ENCODE measurements at places on chromosomes 1 and 21. TPM values are rescaled to one million over a fixed set of nuclear protein-coding genes. Genes with fewer than 3 reads are reported as not detected.

The TMEM82 gene
- not detected for total RNA-seq

The VWA1 gene
- 57.7 TPM for total RNA-seq

The CELSR2 gene
- 25.0 TPM for total RNA-seq

The PTPRC gene
- not detected for total RNA-seq

The FCAMR gene
- not detected for total RNA-seq

The S100A14 gene
- 10.1 TPM for total RNA-seq

The CASZ1 gene
- total RNA-seq: 11.2 TPM

The RIIAD1 gene
- total RNA-seq: not detected

The FAM163A gene
- total RNA-seq: 10.1 TPM

- no peak for DNase-seq
Observed at GRCh38 chr1:203692565-203693470, 66.2 kb downstream of the ATP2B4 start.

- no peak for DNase-seq
Observed at GRCh38 chr21:46131588-46131837, 23.9 kb downstream of the FTCD start.

DNA sequence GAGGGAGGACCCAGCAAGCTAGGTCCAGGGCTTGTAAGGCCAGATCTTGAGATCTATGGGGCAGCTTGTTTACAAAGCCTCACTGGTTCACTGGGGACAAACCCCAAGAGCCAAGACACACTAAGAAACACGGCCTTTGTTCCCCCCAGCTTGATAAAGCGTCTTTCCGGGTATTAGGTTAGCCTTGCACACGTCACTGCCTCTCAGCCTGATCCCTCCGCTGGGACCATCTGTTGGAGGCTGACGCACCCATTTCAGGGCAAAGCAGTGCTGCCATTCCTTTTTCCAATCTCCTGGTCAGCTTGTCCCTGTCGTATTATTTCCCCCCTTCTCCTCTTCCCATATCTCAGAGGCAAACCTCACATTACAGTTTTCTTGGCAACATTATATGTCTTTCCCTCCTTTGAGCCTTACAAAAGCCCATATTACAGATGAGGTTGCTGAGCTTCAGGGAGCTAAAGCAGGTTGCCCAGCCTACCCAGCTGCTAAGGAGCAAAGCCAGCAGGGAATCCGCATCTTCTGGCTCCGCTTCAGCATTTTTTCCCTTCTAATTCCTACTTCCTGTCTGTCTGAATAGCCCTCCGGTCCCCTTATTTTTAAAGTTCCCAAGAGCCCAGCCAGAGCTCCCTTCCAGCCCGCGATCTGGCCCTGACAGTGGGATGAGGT is 4.1 kb downstream of the HEYL start:
- DNase-seq: no peak

- DNase-seq: no peak
Observed at GRCh38 chr1:79749607-79750006, 743.1 kb upstream of the ADGRL4 start.

DNA sequence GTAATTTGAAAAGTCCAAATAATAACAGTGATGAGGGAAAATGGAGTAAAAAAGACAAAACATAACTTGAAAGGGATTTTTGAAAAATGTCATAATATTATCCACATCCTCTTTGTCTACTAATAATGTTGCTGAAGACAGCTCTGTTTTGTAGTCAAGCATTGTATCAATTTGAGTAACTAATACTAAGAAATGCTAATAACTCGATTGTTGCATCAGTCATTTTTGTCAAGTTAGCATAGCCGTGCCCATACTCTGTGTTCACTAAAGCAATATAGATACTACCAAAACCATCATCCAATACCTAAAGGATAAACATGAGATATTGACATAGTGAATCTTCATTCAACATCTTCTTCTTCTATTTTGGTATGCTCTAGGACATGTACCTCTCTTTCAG is 17.3 kb downstream of the PDC start:
- DNase-seq: no peak

DNA sequence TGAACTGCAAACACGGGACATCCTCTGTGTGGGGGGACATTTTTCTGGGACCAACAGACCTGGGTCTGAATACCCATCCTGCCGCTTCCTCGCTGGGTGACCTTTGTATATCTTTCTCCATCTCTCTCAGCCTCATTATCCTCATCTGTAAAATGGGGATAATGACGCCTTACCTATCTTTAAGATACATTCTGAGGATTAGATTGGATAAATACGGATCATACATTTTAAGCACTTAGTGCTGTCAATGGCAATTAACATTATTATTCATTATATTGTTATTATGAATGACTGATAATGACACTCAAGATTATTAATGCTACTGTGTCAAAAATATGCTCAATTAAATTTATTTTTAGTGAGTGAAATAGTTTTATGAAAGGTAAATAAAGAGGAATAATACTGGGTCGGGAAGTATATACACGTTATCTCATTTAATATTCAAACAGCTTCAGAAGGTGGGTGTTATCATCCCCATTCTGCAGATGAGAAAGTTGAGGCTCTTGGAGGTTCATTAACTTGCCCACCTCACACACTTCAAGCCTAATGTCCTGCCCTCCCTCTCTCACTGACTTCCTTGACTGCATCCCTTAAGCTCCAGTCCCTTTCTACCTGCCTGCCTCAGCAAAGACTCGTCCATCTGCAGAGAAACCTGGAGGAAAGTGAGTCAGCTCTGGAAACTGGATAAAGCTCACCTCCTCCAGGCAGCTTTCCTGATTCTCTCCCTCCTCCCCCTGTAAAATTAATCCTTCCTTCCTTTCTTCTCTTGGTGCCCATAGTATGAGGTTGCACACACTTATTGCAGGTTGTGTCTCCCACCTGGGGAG is 120.7 kb upstream of the JUN start:
- DNase-seq: no peak

GRCh38 chr1:236058141-236058934 is 6.6 kb downstream of the NID1 start:
- DNase-seq: no peak

DNA sequence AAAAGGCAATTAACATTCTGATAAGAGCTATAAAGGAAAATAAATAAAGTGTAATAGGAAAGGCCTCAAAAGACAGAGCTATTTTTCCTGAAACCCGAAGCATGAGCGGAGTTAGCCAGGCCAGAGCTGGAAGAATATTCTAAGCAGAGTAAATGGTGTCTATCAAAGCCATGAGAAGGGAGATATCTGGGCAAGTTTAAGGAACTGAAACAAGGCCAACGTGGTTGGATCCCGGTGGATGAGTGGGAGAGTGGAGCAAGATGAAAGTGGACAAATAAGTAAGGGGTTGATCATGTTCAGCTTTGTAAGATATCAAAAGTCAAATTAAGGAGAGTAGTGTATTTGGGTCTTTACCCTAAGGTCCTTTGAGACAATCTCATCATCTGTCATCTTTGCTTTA is 234.0 kb downstream of the TM2D1 start:
- no peak for DNase-seq

DNA sequence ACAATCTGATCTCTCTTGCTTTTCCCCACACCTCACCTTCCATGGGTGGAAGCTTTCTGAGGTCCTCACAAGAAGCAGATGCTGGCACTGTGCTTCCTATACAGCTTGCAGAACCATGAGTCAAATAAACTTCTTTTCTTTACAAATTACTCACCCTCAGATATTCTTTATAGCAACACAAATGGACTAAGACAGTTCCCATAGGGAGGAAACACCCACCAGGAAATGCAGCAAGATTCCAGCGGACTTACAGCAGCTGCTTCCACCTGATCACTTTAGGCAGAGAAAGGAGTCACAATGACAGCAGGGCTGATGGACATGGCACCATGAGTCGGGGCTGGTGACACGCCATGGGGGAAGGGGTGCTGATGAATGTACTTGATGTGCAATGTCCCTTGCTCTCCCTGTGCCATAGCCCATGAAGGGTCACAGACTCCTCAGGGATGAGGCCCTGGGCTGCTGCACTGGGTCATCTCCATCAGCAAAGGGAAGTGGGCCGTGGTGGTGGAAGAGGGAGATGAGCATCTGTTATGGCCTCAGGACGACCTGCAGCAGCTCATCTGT is 53.9 kb downstream of the PRSS38 start:
- no peak for DNase-seq

- DNase-seq: no peak
Observed at GRCh38 chr1:206802401-206802800, 30.1 kb upstream of the IL10 start.

DNA sequence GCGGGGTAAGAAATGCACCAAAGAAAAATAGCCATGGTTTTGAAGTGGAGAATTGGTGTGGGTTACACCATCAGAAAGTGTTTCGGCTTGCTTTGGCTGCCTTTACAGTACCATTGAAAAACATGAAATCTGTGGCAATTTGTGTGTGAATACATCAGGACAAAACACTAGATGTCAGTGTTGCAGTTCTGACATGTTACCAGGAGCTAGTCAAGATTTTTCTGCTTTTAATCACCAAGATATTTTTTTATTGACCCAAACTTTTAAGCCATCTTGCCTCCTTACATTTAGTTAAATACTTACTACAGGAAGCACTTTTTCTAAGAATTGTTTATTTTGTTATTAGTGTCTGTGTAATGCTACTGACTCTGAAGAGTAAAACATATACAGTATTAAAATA is 14.3 kb downstream of the RRP15 start:
- DNase-seq: no peak

GRCh38 chr1:233088613-233089012 is 138.2 kb downstream of the NTPCR start:
- no peak for DNase-seq

DNA sequence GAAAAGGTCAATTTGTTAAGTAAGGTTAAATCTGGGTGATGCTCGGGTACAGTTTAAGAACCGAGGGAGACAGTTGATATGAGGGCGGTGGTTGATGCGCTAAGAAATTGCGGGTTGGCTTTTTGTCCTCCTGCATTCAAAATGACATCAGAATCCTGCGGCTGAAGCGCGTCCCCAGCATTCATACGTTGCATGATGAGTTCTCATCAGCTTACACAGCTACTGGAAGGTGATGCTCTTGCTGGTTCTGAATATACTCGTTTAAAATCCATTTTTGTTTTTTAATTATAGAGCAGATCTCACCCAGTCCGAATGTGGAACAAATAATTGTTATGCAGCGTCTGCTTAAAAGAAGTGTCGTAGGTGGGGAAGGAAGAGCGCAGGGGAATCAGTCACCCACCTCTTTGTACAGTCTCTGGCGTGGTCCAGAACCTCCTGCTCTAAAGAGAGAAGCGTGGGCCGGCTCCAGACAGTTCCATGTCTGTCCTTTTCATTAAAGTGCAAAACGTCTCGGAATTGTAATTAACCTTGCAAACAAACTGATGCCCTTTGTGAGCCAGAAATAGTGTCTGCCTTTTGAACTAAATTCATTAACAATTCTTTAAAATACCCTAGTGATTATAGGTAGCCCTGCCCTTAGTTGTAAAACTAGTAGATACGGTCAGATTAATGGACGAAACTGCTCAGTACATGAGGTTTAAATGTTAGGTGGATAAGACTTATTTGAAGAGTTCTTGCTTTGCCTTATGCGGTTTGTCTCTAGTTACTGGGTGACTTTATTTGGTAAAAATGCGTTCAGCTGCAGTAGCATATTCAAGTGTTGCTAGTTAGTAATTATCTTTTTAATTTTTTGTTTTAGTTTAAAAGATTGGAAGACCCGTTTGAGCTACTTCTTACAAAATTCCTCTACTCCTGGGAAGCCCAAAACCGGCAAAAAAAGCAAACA is 741 bp downstream of the RGS2 start:
- DNase-seq: no peak

DNA sequence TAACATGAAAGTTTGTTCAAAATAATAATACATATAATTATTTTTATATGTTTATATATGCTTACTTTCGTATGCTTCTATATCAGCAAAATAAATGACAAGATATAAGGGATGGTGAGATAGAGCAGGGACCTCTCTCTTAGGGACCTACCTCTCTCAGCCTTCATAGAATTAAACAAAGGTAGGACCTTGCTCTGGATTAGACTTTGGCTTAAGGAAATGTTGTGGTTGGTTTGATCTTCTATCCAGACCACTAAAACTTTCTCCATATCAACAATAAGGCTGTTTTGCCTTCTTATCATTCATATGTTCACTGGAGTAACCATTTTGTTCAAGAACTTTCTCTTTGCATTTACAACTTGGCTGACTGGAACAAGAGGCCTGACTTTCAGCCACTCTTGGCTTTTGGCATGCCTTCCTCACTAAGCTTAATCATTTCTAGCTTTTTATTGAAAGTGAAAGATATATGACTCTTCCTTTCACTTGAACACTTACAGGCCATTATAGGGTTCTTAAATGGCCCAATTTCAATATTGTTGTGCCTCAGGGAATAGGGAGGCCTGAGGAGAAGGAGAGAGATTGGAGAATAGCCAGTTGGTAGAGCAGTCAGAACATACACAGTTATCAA is 14.4 kb downstream of the FRRS1 start:
- DNase-seq: no peak

GRCh38 chr1:162704673-162705424 is 72.6 kb downstream of the DDR2 start:
- no peak for DNase-seq

DNA sequence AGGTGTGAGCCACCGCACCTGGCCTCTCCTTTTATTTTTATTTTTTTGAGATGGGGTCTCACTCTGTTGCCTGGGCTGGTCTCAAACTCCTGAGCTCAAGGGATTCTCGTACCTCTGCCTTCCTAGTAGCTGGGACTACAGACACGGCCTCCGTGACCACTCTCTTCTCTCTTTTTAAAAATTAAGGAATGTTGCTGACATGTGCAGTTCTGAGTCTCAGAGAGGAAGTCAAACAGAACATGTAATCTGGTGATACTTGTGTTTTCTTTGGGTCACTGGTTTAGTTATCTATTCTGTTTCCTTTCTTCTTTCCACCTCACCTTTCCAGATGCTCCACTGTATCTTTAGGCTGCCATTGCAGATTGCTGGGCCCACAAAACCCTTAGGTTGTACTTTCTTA is 2.7 kb downstream of the WDTC1 start:
- no peak for DNase-seq

DNA sequence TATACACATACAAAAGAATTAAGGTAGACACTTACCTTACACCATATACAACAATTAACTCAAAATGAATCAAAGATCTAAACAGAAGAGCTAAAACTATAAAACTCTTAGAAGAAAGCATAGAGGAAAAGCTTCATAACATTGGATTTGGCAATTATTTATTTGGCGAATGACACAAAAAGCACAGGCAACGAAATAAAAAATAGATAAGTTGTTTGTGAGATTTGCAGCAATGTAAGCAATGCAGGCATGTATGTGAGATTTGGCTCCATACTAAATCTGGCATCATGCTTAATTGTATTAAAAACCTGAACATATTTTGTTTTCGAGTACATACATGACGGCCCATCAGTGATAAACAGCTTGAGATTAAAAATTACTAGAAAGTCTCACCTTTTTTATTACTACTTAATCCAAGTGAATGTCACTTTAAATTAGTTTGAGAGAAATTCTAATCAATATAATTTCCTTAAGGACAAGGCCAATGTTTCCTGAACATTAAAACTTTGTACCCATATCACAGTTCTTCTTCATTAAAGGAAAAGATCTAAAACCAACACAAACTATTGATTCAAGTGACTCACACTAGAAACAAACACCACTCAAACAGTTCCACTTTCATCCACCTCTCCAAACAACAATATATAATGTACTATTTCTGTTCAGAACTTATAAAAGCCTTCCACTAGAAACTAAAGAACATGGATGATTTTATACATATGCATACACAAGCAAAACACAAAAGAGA is 23.1 kb upstream of the TMEM125 start:
- no peak for DNase-seq

Data from mesothelial cell of epicardium (in vitro differentiated cells).